ENCODE measurements at places on chromosomes 1 and 21.

- no peak for DNase-seq
Observed at GRCh38 chr1:61869691-61870109, 127.4 kb downstream of the PATJ start.

- no peak for DNase-seq
Observed at GRCh38 chr1:242147096-242147976, 148.4 kb upstream of the MAP1LC3C start.

GRCh38 chr1:67479146-67479891 is 49.1 kb upstream of the SERBP1 start:
- no peak for DNase-seq

DNA sequence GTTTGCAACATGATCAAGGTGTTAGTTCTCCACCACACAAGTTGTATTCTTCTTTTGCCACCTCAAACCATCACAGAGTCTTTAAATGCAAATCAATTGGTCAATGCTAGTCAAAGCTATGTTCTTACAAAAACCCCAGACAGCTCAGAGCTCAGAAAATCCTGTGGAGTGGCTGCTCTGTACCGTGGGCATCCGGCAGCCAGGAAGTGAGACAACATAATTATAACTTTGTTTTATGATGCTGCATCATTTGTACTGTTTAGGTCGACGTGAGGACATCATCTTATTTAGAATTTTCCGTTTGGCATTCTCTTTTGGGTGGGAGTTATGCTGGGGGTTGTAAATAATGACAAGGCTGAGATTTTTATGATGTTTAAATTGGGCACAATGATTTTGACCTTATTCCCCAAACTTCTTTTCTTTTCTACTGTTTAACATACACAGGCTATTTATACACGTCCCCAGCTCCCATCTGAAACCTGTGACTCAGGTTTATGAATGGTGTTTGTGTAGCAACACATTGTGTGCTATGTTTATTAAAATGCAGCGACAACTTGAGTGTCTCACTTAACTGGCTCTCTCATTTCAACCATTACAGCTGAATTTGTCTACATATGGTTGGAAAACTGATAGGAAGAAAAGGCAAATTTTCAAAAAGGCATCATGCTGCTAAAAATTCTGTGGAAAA is 124.0 kb downstream of the CNIH3 start:
- peak; percentile 12 for DNase-seq

- no peak for DNase-seq
Observed at GRCh38 chr1:151011154-151011850, 3.1 kb downstream of the PRUNE1 start.

DNA sequence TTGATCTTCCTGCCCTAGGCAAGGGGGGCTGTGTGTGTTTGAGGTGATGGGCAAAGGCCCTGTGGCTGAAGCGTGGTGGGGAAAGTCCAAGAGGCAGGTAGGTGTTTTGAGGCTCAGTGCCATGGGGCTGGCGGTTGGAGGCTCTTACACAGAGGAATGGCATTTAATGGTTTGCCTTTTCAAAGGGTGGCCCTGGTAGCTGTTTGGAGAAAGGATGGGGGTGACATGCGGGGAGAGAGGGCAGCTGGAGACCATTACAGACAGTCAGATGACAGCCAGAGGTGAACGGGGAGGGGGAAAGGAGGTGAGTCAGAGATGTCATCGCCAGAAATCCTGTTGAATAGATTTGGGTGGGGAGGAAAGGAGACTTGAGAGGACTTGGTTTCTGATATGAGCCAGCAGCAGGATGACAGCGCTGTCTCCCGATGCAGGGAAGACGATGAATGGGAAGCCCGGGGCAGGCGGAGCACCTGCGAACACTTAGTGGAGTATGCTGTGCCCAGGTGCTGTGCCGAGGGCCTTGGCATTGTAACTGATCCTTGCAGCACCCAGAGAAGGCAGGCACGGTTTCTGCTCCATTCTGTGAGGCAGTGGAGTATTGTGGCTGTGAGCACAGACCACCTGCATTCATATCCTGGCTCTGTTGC is 56.3 kb downstream of the MAN1C1 start:
- no peak for DNase-seq

DNA sequence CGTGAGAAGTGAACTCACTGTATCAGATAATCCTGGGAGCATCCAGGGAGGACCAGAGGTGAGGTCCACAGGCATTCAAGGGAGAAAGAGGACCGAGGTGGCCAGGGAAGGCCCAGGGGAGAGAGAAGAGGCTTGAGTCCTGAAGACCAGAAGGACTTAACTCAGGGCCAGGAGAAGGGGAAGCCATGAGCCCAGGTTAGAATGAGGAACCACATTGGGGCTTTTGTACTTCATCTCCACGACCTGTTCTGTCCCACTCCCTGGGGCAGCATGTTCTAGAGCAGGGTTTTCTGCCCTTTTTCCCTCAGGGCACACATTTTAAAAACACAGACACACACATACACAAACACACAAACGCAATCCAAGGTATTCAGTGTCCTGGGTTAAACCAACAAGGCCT is 8.4 kb downstream of the LGR6 start:
- no peak for DNase-seq

- DNase-seq = peak; percentile 94
Observed at GRCh38 chr21:37644636-37645035, 271.6 kb downstream of the KCNJ6 start.

DNA sequence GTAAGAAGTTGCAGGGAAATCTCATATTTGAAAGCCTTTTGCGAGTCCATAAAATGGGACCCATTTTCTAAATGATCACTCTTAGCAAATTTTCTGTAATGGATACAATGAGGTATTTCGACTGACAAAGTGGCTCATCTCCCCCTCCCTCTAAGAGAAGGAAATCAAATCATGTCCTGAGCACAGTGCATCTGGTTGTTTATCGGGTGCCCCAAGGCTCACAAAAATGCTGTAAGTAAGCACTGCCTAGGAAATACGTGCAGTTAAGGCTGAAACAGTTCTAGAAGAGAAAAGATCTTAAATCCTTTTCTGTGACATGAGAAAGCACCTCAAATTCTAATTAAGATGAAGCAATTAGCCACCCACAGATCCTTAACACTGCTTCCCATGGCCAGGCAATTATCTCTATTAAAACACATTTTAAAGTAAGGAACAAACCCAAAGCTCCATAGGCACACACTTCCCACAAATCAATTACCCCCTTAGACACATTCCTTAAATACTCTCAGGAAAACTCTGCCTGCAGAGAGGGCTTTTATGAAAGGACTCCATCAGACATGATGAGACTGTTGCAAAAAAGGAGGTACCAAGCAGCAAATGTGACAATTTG is 216.3 kb downstream of the KCNH1 start:
- no peak for DNase-seq

- DNase-seq = no peak
Observed at GRCh38 chr1:18344755-18345154, 136.0 kb upstream of the KLHDC7A start.

GRCh38 chr1:47853059-47853458 is 144.1 kb downstream of the TRABD2B start:
- no peak for DNase-seq

DNA sequence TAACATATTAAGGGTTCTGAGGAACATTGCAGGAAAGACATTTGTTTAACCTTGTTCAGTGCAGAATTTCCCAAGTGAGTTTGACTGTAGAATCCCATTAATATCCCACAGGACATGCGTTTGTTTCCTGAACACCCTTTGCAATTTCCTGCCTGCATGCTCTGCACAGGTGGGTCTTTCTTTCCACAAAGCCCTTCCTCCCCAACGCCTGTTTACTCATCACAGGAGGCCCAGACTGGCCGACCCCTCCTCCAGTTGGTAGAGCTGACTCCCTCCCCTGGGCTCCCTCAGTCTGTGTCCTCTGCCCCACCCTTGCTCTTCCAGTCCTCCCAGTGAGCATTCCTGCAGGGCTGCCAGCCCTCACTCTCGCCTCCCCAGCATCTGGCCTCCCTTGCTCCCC is 47.5 kb upstream of the CTPS1 start:
- DNase-seq = peak; percentile 82

DNA sequence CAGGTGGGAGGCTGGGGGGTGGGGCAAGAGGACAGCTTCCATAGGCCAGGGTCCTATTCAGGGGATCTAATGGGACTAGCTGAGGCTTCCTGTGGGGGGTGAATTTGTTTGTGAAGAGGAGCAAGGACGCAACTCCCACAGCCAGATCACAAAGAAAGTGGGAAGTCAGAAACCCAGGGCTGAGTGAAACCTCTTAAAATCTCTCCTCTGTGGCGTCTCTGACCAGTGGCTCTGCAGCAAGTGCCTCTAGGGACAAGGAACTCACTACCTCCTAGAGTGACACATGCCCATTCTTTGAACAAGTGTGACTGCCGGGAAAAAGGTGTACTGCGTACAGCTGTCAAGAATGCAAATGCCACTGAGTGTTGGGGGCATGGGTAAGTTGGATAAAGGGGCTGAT is 187.9 kb downstream of the HIVEP3 start:
- DNase-seq = no peak

GRCh38 chr21:29017639-29018237 is 1.4 kb downstream of the RWDD2B start:
- DNase-seq = no peak

DNA sequence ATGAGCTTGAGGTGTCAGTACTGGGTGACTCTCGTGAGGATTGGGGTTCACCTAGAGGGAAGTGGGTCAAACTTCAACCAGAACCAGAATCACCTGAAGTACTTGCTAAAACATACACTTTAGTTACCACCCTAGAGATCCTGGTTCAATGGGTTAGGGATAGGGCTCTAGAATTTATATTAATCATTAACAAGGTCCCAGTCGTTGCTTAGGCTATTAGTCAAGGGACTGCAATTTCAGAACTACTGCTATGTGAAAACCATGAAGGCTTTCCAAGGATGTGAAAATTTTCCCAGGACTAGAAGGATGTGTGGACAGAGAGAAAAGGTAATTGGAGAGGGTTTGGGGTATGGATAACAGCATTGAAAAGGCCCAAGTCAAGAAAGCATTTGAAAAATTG is 162.6 kb downstream of the GRIK1 start:
- DNase-seq = no peak

- no peak for DNase-seq
Observed at GRCh38 chr1:180160357-180160756, 5.7 kb downstream of the QSOX1 start.

- no peak for DNase-seq
Observed at GRCh38 chr1:41868241-41868998, 50.3 kb downstream of the HIVEP3 start.

DNA sequence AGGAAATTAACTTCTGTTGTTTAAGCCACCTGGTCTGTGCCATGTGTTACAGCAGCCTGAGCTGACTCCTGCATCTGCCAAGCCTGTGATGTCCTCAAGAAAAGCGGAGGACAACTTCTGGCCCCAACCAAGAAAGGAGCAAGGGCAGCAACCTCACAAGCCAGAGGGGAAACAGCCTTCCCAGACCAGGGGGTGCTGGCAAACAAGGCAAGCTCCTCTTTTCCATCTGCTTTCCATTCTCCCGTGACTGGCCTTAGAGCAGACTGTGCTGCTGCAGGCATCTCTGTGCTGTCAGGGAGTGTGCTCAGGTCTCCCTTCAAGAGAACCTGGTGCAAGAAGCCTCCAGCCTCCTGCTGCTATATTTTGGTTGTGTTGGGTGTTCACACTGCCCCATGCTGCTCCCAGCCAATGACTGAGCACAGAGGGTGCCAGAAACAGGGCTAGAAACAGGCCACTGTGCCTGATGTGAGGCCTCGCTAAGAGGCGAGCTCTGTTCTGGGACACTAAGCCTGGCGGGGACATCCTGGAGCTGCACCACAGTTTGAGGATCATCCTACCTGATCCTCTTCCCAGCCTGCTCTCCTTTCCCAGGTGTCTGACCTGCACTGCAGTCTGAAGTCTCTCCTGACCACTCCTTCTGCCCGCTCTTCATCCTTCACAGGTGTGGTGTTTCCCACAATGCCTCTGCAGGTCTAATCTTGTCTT is 27.5 kb upstream of the SLAMF9 start:
- DNase-seq = no peak

GRCh38 chr1:113394043-113394862 is 3.9 kb downstream of the MAGI3 start:
- no peak for DNase-seq

GRCh38 chr1:150152772-150153456 is 3.2 kb downstream of the PLEKHO1 start:
- peak; percentile 94 for DNase-seq

- DNase-seq = no peak
Observed at GRCh38 chr1:36869054-36869453, 165.3 kb downstream of the GRIK3 start.

DNA sequence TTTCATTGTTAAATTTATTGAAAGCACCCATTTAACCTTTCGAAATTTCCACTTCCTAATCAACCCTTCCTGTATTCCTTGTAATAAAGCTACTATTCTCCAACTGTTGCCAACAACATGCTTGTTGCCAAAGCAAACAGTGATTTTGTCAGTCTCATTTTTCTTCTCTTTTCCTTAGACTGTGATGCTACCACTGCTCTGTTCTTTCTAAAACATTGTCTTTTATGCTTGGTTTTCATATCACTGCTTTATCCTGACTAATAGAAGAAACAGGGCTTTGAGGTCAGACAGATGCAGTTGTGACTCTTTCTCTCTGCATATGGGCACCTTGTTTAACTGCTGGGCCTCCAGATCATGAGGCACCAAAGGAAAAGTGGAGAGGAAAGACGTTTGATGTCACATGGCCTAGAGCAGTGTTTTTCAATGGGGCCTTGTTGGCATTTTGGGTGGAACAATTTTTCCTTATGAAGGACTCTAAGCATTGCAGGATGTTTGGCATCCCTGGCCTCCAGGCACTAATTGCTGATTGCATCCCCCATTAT is 56.1 kb downstream of the HMCN1 start:
- DNase-seq = no peak

GRCh38 chr21:42159560-42160110 is 59.3 kb upstream of the ABCG1 start:
- DNase-seq = no peak

GRCh38 chr1:147853391-147853790 is 49.2 kb upstream of the GJA8 start:
- DNase-seq = no peak

DNA sequence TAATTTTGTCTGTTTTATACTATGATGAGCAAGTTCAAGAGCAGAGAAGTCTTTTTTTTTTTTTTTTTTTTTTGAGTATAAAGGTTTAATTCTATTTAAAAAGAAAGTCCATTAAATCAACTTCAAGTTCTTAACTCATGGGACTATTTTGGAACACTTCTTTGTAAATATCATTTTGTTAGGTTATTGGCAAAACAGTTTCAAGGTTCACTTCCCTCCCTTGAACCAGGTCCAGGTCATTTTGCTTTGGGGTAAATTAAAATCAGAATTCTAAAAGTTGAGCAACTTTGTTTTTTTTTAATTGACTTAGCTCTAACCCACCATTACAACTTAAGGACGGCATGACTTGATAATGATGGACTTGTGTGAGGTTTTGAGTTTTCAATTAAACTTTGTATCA is 72.3 kb downstream of the WLS start:
- no peak for DNase-seq

- no peak for DNase-seq
Observed at GRCh38 chr1:182615468-182616129, 11.4 kb upstream of the RGS16 start.

- no peak for DNase-seq
Observed at GRCh38 chr1:236413688-236414087, 19.6 kb downstream of the EDARADD start.

- DNase-seq = peak; percentile 86
Observed at GRCh38 chr1:40712997-40713396, 21.5 kb downstream of the NFYC start.

GRCh38 chr1:67537667-67538018 is 107.4 kb upstream of the SERBP1 start:
- no peak for DNase-seq

GRCh38 chr1:228105270-228105995 is 2.3 kb upstream of the C1orf35 start:
- no peak for DNase-seq
